ENCODE measurements at places on chromosomes 11 and 22. TPM values are rescaled to one million over a fixed set of nuclear protein-coding genes. Genes with fewer than 3 reads are reported as not detected.

GRCh38 chr11:32056438-32056837, 34.4 kb upstream of the RCN1 start:
- H3K27ac ChIP-seq = no peak overlapping the region
- no peak overlapping the region for H3K4me3 ChIP-seq
- no peak for DNase-seq
- no peaks in the 10 kb centered on the region for H3K36me3 ChIP-seq

DNA sequence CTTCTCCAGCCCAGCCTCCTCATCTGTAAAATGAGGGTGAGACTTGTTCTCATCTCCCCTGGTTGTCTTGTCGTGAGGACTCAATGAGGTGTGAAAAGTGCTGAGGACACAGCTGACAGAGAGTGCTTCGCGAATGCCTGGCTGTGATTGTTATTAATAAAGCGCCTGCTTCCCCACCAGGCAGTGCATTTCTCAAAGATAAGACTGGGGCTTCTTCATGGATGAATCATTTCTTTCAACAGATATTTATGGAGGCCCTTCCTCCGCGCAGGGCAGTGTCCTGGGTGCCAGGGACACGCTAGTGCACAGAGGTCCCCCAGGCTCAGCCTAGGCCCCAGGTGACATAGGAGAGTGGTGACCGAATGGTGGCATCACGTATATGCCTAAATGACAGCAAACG, 34.3 kb upstream of the SHISAL1 start:
- H3K4me1 ChIP-seq = no peaks in the 10 kb centered on the region
- H3K4me3 ChIP-seq = no peak overlapping the region
- H3K27me3 ChIP-seq = no peaks in the 10 kb centered on the region

GRCh38 chr22:35348026-35348590, 32.8 kb upstream of the HMOX1 start:
- H3K27ac ChIP-seq = no peak overlapping the region
- peaks cover 23% of the 10 kb centered on the region for H3K4me1 ChIP-seq
- H3K4me3 ChIP-seq = no peak overlapping the region
- peaks cover 7% of the 10 kb centered on the region for H3K36me3 ChIP-seq

GRCh38 chr11:117511931-117512539, 184.4 kb downstream of the CEP164 start:
- no peak overlapping the region for H3K4me3 ChIP-seq
- DNase-seq = no peak
- H3K36me3 ChIP-seq = no peaks in the 10 kb centered on the region
- no peaks in the 10 kb centered on the region for H3K27me3 ChIP-seq
- H3K27ac ChIP-seq = no peak overlapping the region

DNA sequence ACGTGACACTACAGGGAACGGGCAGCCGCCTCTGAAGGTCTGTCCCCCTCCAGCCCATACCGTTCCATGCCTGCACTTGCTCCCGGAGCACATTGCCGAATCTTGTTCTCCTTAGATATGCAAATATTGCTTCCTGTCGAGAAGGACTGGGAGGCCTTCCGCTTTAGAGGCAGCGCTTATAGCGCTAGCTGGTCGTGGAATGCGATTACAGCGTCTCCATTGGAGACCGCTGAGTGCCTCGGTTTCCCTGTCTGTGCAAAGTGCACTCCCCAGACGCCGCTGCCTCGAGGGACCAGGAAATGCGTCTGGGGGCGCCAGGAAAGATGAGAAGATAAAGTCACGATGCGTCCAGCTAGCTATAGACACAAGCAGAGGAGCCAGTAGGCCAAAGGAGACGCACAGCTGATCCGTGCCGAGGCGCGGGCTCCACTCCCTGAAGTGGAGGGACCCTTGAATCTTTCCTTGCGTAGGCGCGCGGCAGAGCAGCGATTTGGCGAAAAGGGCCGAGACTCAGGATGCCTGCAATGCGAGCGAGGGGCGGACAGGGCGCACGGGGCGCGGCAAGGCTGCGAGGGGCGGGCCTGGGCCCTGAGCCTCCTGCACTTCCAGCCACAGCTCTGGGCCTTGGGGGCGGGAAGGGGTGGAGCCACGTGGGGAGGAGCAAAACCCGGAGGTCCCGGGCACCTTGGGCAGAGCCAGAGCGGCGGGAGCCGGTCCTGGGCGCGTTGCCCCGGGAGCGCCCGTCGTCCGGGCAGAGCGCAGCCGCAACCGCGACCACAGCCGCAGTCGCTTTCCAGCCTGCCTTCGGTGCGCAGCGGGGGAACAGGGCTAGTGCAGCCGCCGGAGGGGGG, at the start of gene RASSF10:
Gene RASSF10, plus strand, starts transcription at position 692 of the 851 bp plus-strand sequence. CDS start 261 bp downstream, outside the sequence.
- no peak within 1 kb of the TSS for H3K4me3 ChIP-seq
- H3K27me3 ChIP-seq = peaks cover 18% of the 10 kb centered on the region
- H3K27ac ChIP-seq = no peak within 1 kb of the TSS
- peak; percentile 13 for DNase-seq
- no peaks in the 10 kb centered on the region for H3K36me3 ChIP-seq

DNA sequence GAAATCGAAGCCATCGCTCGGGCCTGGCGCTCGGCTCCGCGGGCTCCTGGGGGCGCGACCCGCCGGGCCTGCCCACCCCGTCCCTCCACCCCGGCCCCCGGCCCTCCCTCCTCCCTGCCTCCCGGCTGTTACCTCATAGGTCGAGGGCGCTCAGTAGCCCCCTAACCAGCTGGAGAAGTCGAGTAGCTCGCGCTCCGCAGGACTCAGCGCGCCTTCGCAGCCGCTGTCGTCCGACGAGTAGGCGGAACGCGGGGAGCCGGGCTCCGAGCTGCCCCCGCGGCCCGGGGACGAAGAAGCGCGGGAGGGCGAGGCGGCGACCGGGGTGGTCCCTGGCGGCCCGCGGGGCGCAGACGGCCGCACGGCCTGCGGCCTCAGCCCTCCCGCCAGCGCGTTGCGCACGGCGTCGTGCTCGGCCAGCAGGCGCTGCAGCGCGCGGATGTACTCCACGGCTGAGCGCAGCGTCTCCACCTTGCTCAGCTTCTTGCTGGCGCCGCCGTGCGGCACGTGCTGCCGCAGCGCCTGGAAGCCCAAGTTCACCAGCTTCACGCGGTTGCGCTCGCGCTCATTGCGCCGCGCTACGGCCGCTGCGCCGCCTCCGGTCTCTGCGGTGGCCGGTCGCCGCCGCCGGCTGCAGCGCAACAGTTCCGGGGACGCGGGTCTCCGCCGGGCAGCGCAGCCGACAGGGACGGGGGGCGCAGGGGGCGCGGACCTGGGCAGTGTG, 627 bp downstream of the ASCL2 start:
- H3K36me3 ChIP-seq = no peaks in the 10 kb centered on the region
- H3K4me1 ChIP-seq = peaks cover 41% of the 10 kb centered on the region
- DNase-seq = peak; percentile 39
- no peak overlapping the region for H3K4me3 ChIP-seq

DNA sequence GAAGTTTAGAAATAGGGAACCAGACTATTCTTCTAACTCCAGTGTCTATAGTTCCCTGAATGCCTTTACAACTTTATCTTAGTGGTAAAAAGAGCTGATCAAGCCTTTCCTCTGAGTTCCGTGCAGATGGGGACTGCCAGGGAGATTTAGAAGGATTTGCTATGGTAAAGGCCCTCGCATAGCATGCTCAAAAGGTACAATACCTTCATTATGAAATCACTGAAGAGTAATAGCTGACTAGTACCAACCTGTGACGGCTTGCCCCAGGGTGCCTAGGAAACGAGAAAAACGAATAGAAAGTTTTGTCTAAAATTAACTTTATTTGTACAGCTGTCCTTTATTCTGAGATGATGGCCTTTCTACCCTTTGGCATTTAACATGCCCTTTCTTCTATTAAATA, 150.1 kb upstream of the ARHGAP42 start:
- no peaks in the 10 kb centered on the region for H3K36me3 ChIP-seq
- H3K4me1 ChIP-seq = no peaks in the 10 kb centered on the region
- no peaks in the 10 kb centered on the region for H3K27me3 ChIP-seq
- DNase-seq = no peak
- no peak overlapping the region for H3K27ac ChIP-seq

DNA sequence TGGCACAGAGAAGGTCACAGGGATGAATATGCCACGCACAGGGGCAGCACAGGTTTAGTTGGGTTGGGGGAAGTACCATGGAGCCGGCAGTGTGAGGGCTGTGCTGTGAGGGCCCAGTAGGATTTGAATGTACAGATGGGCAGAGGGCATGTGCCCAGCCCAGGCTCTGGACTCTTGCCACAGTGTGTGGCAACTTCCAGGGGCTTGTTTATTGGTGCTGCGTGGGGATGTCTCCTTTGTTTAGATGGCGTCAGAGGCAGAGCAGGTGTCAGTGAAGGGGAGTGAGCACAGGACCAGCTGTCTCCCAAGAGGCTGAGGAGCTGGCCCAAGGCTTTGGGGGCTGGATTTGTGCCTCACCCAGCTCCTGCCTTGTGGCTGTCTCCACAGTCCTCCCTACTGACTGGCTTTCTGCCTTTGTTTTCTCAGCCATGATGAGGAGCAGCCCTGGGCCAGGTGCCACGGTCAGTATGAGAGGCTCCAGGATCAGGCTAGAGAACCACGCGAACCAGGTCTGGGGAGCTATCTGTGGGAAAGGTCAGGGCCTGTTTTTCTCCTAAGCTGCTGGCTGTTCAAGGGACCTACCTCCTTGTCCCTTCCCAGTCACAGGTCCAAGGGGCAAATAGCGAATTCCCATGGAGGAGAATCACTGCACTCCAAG, 21.9 kb downstream of the SUN2 start:
- peaks cover 71% of the 10 kb centered on the region for H3K36me3 ChIP-seq
- no peak overlapping the region for H3K4me3 ChIP-seq
- peak overlapping the region; percentile 52 for H3K27ac ChIP-seq
- DNase-seq = no peak

GRCh38 chr11:66328302-66329144, 7.7 kb downstream of the RIN1 start:
- DNase-seq = peak; percentile 68
- peak overlapping the region; percentile 58 for H3K27ac ChIP-seq
- H3K4me1 ChIP-seq = peaks cover 38% of the 10 kb centered on the region
- no peaks in the 10 kb centered on the region for H3K27me3 ChIP-seq
- H3K4me3 ChIP-seq = no peak overlapping the region
- no peaks in the 10 kb centered on the region for H3K36me3 ChIP-seq

DNA sequence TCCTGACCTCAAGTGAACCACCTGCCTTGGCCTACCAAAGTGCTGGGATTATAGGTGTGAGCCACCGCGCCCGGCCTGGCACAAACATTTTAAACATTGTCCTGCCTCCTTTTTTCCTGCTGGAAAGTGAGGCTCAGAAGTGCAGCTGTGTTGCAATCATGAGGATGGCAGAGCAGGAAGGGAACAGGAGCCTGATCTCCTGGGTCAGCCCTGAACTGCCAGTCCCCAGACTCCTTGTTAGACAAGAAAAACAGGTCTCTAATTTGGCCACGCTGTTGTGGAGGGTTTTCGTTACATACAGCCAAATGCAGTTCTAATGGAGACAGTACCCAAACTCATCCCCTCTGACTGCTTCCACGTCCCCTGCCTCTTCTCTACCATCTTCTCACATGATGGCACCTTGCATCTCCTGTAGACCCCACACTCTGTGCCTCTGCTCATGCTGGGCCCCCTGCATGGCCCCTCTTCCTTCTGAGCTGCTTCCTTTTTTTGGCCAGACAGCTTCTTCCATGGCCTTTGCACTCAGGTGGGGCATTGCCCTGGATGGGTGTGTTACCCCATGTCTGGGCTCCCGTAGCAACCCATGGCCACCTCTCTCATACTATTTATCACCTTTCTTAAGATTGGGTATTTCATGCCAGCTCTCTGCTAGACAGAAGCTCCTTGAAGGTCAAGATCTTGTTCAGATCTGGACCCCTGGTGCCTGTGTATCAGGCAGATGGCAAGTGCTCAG, 227.1 kb downstream of the CEP164 start:
- no peak overlapping the region for H3K27ac ChIP-seq
- no peaks in the 10 kb centered on the region for H3K4me1 ChIP-seq
- no peak overlapping the region for H3K4me3 ChIP-seq

GRCh38 chr22:25404556-25404927, 159.9 kb upstream of the GRK3 start:
- H3K4me1 ChIP-seq = peaks cover 26% of the 10 kb centered on the region
- no peak for DNase-seq
- H3K27ac ChIP-seq = no peak overlapping the region
- H3K36me3 ChIP-seq = no peaks in the 10 kb centered on the region

GRCh38 chr11:14021738-14022137, 59.2 kb downstream of the SPON1 start:
- H3K27ac ChIP-seq = no peak overlapping the region
- no peak for DNase-seq
- no peaks in the 10 kb centered on the region for H3K36me3 ChIP-seq
- H3K27me3 ChIP-seq = peaks cover 2% of the 10 kb centered on the region
- H3K4me3 ChIP-seq = no peak overlapping the region

GRCh38 chr11:71103266-71103665, 149.1 kb downstream of the SHANK2 start:
- no peak for DNase-seq
- H3K4me1 ChIP-seq = no peaks in the 10 kb centered on the region
- no peaks in the 10 kb centered on the region for H3K36me3 ChIP-seq
- H3K4me3 ChIP-seq = no peak overlapping the region
- H3K27ac ChIP-seq = no peak overlapping the region

DNA sequence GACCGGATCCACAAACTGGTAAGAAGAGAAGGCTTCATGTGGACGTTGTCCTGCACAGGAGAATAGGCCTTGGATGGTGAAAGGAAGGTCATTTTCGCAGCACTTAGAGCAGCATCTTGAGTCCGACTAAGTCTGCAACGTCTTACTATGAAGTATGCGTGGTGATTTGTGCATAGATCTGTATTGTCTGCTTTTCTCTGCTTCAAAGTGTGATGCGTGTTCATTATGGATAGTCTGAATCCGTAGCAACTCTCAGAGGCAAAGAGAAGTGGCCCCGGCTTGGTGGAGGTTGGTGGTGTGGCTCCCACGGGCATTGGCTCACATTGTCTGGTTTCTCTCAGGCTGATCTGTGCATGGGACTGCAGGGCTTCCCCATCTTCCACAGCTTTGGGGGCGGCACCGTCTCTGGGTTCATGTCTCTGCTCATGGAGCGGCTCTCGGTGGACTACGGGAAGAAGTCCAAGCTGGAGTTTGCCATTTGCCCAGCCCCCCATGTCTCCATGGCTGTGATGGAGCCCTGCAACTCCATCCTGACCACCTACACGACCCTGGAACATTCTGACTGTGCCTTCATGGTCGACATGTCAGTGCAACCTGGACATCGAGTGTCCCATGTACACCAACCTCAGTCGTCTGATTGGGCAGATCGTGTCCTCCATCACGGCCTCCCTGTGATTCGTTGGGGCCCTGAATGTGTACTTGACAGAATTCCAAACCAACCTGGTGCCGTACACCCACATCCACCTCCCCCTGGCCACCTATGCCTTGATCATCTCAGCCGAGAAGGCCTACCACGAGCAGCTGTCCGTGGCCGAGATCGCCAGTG, 21.5 kb downstream of the LRRC74B start:
- no peaks in the 10 kb centered on the region for H3K27me3 ChIP-seq
- H3K4me1 ChIP-seq = no peaks in the 10 kb centered on the region
- H3K36me3 ChIP-seq = no peaks in the 10 kb centered on the region
- no peak for DNase-seq
- H3K4me3 ChIP-seq = no peak overlapping the region
- no peak overlapping the region for H3K27ac ChIP-seq

DGCR6 gene
- total RNA-seq = 6.5 TPM

CSF2RB gene
- total RNA-seq = 27.0 TPM

PATZ1 gene
- total RNA-seq = 38.9 TPM

PPFIBP2 gene
- total RNA-seq = 10.6 TPM

CCDC116 gene
- not detected for total RNA-seq
